NCI-H69 (cell line): ENCODE measurements at places on chromosomes 12 and 14.

DNA sequence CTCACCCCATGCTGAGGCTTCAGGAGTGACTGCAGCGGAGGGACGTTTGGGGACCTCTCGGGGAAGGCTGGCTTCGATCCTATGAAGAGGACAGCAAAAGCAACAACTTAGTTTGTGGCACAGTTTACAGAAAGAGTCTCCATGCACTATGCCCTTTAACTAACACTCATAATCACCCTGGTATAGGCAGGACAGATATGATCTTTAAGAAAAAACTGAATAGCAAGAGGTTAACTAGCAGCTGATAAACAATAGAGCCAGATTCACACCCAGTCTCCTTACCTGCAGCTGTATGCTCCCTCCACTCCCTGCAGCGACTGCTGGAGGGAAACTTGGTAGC is 27.4 kb downstream of the TMEM63C start:
- no peak for DNase-seq

GRCh38 chr14:76937181-76938091 is 91.1 kb downstream of the IRF2BPL start:
- peak; percentile 89 for DNase-seq

DNA sequence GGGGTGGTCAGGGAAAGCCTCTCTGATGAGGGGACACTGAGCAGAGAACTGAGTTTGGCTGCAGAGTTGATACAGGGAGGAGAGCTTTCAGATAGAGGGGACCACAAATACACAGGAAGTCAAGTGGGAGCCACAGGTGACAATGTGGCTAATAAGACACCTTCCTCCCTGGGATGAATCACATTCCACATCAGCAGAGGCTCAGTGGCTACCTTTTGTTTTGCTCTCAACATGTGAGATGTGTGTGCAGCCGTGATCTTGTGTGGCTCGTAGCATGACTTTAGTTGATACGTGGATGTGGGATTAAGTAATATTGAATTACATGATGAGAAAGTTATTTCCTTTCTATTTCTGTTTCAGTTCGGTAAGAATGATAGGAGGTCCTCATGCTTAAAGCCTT is 7.5 kb downstream of the CRADD start:
- DNase-seq: no peak

DNA sequence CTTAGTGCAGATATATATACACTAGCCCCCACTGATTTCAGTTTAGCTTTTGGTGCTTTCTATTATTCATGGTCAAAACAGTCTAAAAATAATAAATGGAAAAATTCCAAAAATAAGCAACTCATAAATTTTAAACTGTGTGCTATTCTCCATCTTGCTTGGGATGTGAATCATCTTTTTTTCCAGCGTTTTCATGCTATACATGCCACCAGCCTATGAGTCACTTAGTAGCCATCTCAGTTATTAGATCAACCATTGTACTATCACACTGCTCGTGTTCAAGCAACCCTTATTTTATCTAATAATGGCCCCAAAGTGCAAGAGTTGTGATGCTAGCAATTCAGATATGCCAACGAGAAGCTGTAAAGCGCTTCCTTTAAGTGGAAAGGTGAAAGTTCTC is 73.9 kb upstream of the KRR1 start:
- no peak for DNase-seq

- no peak for DNase-seq
Measured at GRCh38 chr14:25837551-25837965, 760.3 kb downstream of the NOVA1 start.

- DNase-seq: peak; percentile 46
Measured at GRCh38 chr14:49294621-49295148, 291.5 kb downstream of the RPS29 start.

DNA sequence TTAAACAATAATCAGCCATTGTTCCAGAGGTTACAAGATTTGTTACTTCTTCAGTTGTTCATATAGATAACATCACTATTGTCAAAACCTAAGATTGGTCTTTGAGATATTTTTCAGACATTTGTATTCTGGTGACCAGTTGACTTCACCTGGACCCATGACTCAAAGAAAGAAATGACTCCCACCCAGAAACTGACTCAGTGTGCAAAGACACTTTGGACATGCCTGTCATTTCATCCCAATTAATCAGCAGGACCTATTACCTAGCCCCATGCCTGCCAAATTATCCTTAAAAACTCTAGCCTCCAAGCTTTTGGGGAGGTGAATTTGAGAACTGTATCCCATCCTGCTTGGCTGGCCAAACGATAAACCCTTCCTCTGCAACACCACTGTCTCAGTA is 27.7 kb upstream of the TSPAN11 start:
- no peak for DNase-seq

GRCh38 chr12:70754330-70754741 is 117.1 kb upstream of the PTPRB start:
- DNase-seq: peak; percentile 1

DNA sequence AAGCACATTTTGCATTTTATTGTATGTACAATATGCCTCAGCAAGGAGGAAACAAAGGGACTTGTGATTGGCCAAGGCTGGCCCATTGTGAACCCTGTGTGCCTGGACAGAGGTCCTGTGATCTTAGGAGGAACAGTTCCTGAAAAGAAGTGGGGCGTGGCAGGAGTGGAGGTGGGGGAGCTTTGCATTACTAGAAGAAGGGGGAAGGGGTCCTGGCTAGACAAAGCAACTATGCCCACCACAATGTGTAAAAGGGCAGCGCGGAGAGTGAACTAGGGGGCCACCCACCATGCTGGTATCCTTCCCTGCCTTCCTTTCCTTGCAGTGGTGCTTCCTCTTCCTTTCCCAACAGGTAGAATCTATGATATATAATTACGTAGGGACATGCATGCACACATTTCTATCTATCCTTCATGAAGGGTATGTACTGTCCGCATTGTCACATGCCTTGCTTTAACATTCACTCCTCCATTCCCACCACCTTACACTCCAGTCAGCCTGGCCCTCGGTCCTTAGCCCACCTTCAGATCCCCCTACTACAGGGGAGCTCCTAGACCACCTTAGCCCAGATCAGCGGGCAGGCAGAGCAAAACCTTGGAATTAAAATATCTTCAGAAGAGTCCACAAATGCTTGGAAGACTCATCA is 12.5 kb downstream of the KRT8 start:
- DNase-seq: no peak

- DNase-seq: no peak
Measured at GRCh38 chr14:102737402-102738372, 39.6 kb upstream of the TRAF3 start.

DNA sequence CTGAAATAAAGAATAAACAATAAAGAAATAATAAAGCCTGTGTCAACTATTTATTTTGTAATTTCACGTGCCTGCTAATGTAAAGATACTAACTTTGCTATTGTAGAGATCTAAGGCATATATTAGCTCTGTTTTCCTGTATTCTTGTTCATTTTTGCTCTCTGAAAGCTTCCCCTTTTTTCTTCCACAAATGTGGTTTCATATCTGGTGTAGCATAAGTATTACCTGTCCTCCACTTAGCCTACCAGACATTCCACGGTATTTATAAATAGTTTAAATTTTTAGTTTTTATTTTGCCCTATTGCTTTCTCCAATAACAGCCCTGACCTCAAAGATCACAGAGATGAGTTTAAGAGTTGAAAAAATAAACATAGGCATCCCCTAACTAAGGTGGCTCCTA is 92.6 kb upstream of the ATP2B1 start:
- no peak for DNase-seq

GRCh38 chr12:6866163-6866919 is 990 bp upstream of the TPI1 start:
- DNase-seq: peak; percentile 37

GRCh38 chr12:113697651-113698509 is 226.2 kb upstream of the LHX5 start:
- DNase-seq: peak; percentile 85

DNA sequence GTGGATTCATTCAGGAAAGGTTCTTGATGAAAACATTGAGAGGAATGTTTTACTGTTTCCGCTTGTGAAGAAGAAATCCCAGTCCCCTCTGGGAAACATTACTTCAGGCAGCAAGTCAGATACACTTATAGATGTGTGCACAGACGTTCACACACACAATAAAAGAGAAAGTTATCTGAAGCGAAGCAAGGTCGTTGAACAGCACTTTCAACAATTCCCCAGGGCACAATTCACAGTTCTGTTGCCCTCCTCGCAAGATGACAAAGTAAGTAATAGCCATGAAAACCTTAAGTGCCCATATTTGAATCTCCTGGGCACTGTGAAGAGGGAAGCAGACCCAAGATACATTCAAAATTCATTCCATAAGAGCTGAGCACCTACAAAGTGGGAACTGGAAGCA is 156.6 kb upstream of the CAND1 start:
- no peak for DNase-seq

DNA sequence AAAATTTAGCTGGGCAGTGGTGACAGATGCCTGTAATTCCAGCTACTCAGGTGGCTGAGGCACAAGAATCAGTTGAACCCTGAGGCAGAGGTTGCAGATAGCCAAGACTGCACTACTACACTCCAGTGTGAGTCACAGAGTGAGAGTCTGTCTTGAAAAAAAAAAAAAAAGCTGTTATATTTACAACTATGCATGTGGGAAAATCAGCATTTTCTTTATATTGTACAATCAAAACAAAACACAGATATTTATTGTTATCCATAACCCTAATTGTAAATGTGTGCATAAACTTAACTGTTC is 12.5 kb downstream of the C1R start:
- no peak for DNase-seq
